ENCODE measurements at places on chromosomes 1 and 21. TPM values are rescaled to one million over a fixed set of nuclear protein-coding genes. Genes with fewer than 3 reads are reported as not detected.

INKA2 gene
- 5.7 TPM for total RNA-seq

PLA2G2C gene
- total RNA-seq = not detected

CSRP1 gene
- 545 TPM for total RNA-seq

TMPRSS2 gene
- 154 TPM for total RNA-seq

DMBX1 gene
- not detected for total RNA-seq

RFX5 gene
- total RNA-seq = 32.5 TPM

KCNQ4 gene
- total RNA-seq = 3.7 TPM
